ENCODE measurements at places on chromosomes 11 and 22. TPM values are rescaled to one million over a fixed set of nuclear protein-coding genes. Genes with fewer than 3 reads are reported as not detected.

HARBI1 gene
- 3.7 TPM for total RNA-seq

CSF2RB gene
- total RNA-seq: not detected

VSTM5 gene
- total RNA-seq: not detected

METTL15 gene
- 14.0 TPM for total RNA-seq

GLYATL1 gene
- total RNA-seq: 1.3 TPM

EXPH5 gene
- 0.10 TPM for total RNA-seq

TMPRSS6 gene
- not detected for total RNA-seq

CBL gene
- total RNA-seq: 12.7 TPM

PLAAT2 gene
- total RNA-seq: not detected

MMP10 gene
- total RNA-seq: 0.24 TPM
